ENCODE measurements at places on chromosomes 2 and 18.

- peak; percentile 44 for DNase-seq
These were observed 33.9 kb downstream of the LAMA3 start for GRCh38 chr18:23723121-23723520.

DNA sequence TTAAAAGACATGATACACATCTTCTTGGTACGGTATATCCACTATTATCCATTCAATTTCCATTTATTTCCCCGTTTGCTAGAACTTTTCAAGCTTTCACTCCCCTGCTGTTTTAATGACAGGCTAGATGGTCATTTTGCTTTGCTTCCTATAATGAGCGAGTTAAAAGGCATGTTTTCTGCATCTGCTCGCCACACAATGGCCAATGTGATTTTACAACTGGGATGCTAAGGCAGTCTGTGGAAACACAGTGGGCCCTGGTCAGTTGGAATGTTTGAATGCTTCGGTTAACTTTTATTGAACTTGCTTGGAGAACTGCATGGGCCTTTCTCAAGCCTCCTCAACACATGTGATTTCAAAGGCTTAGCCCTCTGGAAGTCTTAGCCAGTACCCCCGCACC, 48.4 kb upstream of the TNP1 start:
- DNase-seq = no peak

DNA sequence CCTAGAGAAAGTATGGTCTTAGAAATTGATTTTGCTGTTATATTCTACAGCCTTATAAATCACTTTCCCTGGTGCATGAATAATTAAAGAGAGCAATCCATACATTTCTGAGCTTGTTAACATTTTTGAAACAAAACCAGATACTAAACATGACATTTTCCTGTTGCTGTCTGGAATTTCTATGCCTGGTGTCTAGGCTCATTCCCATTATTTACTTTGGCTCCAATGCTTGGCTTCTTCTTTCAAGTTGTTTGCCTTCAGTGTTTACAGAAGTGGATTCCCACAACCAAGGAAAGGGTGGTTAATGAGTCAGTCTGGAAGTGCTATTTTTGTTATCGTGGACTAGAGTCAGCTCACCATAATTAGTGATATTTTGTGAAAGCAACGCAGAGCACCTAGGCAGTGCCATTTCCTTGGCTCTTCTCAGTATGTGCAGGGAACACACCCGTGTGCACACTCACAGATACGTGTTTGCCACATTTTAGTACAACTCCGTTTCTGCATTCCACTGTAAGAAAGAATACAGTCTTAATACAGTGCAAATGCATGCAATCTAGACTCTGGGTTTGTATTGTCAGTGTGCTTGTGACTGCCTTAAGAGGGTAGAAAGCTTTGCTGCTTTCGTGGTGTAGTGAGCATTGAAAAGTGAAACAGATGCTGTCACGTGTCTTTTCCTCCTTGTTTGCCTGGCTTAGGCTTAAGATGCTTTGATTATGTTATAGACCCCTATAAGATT, 185.0 kb upstream of the RASGRP3 start:
- DNase-seq = peak; percentile 76

GRCh38 chr2:3132966-3133365, 244.7 kb downstream of the EIPR1 start:
- DNase-seq = no peak

GRCh38 chr2:102268510-102269199, 42.7 kb upstream of the IL1RL1 start:
- DNase-seq = peak; percentile 92

DNA sequence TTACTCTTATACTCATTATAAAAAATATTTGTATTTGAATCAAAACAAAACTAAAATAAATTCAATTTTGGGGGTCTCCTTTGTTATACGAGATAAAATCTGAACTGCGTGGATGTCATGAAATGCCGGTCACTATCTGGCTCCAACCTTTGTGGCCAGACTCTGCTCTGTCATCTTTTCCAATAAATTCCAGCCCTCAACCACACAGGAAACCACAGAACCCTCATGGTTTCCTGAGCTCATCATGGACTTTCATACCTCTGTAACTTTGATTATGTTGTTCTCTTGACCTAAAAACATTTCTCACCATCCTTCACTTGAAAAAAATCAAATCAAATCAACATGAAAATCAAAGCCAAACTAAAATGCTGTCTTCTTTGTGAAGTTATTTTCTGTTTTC, 724.7 kb downstream of the METTL4 start:
- DNase-seq = peak; percentile 13

DNA sequence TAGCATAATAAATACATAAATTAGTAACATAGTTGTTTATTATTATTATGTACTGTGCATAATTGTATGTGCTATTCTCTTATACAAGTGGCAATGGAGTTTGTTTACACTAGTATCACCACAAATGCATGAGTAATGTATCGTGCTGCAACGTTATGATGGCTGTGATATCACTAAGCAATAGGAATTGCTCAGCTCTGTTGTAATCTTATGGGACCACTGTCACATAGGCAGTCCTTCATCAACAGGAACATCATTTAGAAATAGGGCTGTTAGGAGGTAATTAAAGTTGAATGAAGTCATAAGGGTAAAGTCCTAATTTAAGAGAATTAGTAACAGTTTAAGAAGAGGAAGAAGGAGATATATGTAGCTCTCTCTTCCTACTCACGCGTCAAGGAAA, 33.8 kb downstream of the TEX51 start:
- DNase-seq = no peak

- no peak for DNase-seq
These were observed 4.7 kb upstream of the CXCR4 start for GRCh38 chr2:136122661-136123060.

DNA sequence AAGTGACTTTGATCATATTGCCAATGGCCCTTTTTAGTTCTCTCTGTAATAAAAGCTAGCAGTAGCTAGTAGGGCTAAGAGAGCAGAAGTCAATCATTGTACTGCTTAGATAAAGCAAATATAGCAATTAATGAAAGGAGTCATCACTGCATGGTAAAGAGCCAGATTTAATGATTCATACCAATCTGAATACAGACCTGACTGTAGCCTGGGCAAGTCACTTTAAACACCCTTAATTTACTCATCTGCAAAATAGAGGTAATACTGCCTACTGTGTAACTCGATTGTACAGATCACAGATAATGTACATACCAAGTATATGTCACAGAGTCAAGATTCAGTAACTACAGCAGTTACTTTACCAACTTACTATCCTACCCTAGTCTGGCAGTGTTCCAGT, 63.6 kb downstream of the ASXL2 start:
- DNase-seq = no peak

DNA sequence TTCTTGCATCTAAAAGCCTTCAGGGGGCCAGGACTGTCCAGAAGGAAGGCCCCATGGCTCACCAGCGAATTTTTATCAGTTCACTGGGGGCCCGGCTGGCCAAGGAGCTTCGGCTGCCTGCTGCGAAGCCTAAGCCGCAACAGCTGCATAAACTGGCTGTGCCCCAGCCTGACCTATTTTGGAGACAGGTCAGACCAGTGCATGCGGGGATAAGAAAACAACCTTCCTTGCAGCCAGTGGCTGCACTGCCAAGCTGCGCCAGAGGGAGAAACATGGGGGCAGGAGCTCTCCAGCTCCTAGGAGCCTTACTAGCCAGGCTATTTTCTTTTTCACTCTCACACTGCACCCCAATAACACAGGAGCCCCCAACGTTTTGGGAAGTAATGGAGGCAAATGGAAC, 15.2 kb downstream of the PAX3 start:
- no peak for DNase-seq

GRCh38 chr2:8837795-8838140, 355 bp upstream of the KIDINS220 start:
- DNase-seq = no peak

DNA sequence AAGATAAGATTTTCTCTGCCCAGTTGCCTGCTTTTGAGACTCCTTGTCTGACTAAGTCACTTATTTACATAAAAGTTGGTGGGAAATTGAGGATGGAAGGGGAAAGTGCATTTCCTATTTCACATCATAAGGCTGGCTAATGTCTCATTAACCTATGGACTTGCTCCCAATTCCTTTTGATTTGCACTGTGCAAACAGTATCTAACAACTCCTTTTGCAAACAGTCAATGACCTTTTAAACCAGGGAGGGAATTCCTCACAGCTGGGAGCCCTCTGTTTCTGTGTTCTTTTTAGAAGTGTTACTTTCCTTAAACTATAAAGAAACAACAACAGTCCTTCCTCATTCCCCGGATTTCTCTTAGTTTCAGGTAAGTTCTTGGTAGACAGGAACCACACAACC, 272.8 kb downstream of the RND3 start:
- DNase-seq = no peak

- no peak for DNase-seq
These were observed 227.6 kb downstream of the SUCLG1 start for GRCh38 chr2:84231478-84231877.

GRCh38 chr2:56656826-56657225, 473.0 kb downstream of the CCDC85A start:
- DNase-seq = no peak

GRCh38 chr2:114812261-114812660, 369.8 kb downstream of the DPP10 start:
- no peak for DNase-seq

DNA sequence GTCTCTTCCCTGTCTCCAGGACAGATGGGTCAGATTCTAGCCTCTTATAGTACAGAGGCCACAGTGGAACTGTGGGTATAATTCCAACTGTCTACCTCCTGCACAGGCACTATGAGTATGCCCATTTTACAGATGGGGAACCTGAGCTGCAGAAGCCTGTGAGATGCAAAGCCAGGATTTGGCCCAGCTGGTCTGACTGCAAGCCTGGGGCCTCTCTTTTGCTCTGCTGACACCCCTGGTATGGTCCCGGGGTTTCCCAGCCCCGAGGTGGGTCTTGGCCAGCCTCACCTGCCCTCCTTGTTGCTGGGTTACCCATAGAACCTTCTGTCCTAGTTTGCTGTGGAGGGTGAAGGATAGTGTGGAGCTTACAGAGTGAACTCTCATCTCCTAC, 9.8 kb downstream of the HS6ST1 start:
- no peak for DNase-seq

DNA sequence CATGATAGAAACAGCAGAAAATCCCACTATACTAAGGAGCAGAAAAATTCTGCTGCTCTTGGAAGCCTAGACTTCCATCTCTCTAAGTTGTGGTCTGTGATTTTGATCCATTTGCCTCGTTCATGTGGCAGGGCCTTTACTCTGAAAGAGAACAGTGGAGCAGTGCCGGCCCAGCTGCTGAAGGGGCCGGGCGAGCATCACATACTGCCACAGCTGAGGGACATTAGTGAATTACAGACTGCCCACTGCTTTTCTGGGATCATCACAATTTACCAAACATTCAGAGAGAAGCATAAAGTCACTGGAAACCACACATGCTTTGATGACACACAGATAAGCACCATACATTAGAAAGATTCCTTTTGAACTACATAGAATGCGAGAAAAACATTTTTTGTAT, 217.0 kb upstream of the BOD1L2 start:
- no peak for DNase-seq

DNA sequence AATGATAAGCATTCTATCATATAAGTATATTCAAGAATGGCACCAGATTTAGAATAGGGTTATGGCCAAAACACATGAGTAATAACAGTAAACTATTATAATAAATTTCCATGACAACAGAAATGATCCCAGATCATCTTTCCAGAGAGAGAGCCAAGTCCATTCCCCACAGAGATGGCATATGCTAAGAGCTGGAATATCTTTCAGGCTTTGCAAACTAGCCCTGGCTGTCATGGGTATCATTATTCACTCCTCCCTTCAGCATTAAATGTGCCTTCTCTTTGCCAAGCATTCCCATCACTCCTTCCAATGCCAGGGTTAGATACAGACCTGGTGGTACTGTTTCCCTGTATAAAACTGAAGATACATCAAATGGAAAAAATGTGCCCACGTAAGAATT, 10.9 kb downstream of the FEZ2 start:
- DNase-seq = no peak

GRCh38 chr18:79339094-79339908, 56.4 kb upstream of the NFATC1 start:
- DNase-seq = no peak

GRCh38 chr2:236813766-236814165, 244.1 kb downstream of the ACKR3 start:
- DNase-seq = no peak

GRCh38 chr2:153232464-153232863, 246.1 kb downstream of the RPRM start:
- no peak for DNase-seq

DNA sequence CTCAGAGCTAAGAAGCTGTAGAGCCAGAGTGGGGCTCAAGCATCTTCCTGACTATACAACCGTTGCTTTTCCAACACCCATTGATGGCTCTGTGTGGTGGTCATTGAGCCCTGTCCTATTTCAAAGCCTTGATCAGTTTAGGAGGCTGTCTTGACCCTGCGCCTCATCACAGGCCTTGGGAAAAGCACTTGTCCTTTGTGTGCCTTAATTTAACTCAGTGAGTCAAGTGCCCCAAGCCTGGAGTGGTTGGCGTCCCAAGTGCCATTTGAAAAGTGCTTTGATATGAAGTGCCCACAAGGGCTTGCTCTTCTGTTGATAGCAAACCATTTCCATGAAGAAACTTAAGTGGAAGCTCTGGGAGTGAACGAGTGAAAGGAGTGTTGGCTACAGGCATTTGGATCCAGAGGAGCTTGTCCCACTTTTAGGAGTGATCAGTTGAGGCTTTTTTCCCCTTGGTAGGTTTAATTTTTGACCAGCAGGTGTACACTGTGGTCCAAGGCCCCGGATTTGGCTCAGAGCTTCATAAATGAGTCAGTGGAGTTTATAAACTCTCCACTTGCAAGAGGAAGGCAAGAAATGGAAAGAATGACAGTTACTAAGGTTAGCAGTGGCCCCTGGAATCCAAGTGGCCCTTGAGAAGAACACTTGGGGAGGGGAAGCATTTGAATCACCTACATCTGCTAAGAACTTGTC, 50.3 kb downstream of the ACTR2 start:
- no peak for DNase-seq

GRCh38 chr2:24121469-24121868, 1.7 kb downstream of the PFN4 start:
- no peak for DNase-seq

DNA sequence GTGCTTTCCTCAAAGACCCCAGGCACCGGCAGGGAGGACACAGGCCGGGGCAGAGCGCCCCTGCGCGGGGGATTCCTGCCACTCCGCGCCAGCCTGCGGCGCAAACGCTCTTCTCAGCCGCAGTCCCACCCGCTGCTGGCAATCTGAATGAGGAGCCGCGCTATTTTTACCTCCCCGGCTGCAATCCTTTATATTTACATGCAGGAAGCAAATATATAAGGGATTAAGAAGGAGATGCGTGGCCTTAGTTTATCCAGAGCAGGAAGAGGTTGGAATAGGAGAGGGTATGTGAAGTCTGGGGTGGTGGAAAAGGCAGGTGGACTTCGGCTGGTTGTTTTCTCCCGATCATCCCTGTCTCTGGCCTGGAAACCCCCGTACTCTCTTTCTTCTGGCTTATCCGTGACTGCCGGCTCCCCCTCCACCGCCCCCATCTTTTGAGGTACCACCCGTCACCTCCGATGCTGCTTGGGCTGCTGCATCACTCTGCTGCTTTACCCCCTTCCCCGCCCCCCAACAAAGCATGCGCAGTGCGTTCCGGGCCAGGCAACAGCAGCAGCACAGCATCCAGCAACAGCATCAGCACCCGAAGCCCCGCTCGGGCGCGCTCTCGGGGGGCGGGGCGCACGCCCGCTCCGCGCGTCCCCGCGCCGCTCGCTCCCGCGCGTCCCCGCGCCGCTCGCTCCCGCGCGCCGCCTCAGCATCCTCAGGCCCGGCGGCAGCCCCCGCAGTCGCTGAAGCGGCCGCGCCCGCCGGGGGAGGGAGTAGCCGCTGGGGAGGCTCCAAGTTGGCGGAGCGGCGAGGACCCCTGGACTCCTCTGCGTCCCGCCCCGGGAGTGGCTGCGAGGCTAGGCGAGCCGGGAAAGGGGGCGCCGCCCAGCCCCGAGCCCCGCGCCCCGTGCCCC, at the start of gene ADAM23:
Gene ADAM23 (plus strand): TSS at position 700 of the 902 bp plus-strand sequence. CDS start 335 bp downstream, outside the sequence.
- peak; percentile 40 for DNase-seq

GRCh38 chr2:69033461-69034095, 20.6 kb downstream of the ANTXR1 start:
- DNase-seq = no peak

Measured in fibroblast of pulmonary artery (primary cell).